ENCODE measurements at places on chromosomes 1 and 21.

DNA sequence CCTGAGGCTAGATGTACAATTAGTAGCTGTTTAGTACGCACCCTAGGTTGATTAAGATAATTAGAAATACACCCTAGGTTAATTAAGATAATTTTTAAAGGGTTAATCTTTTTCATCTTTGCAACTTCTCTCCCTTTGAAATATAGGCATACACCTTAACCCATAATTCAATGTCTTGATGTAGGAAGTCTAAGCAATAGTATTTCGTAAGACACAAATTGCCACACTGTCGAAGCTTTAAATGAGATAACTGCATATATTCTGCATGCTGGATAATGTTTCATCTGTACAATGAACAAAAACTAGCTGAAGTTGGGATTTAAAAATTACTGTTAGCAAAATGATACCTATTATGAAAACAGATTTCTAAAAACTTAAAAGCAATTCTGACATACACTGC is 122.9 kb downstream of the EVI5 start:
- DNase-seq, result no peak

GRCh38 chr1:202967684-202968281 is 726 bp upstream of the CYB5R1 start:
- no peak for DNase-seq

- no peak for DNase-seq
These were observed 88.2 kb downstream of the PAPPA2 start for GRCh38 chr1:176551146-176551545.

GRCh38 chr1:205594846-205595245 is 37.0 kb downstream of the ELK4 start:
- no peak for DNase-seq

GRCh38 chr1:99818063-99818699 is 32.0 kb upstream of the AGL start:
- no peak for DNase-seq

All from cerebellar nuclear complex (tissue), 1 donor.